ENCODE measurements at places on chromosomes 5 and 9.

GRCh38 chr5:76363352-76364225 lies 39.5 kb upstream of the IQGAP2 start:
- DNase-seq = no peak

GRCh38 chr5:54226215-54226614 lies 84.2 kb downstream of the ARL15 start:
- no peak for DNase-seq

- DNase-seq = no peak
Measured at GRCh38 chr5:106720367-106720766, 950.4 kb downstream of the EFNA5 start.

GRCh38 chr5:138809391-138809790 lies 56.2 kb downstream of the CTNNA1 start:
- DNase-seq = no peak

- no peak for DNase-seq
Measured at GRCh38 chr9:87671478-87671877, 54.4 kb upstream of the CTSL start.

GRCh38 chr9:134895908-134896833 lies 15.6 kb downstream of the FCN2 start:
- DNase-seq = no peak

DNA sequence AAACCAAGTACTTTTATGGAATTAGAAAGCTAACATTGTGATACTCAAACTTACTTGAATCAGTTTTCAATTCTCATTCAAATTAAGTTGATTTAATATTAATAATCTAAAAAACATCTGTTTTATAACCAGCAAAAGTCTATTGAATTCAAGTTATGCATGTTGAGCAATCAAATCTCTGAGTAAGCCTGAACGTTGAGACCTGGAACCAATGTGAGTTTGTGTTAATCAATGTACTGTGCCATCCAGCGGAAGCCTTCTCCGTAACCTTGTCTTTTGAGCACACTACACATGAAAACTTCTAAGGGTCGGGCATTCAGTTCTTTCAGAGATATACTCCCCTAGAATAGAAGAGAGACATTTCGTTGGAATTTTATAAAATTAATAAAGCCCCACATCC lies 25.9 kb downstream of the SAR1B start:
- DNase-seq = no peak

- DNase-seq = no peak
Measured at GRCh38 chr5:128338649-128339048, 199.4 kb downstream of the FBN2 start.

DNA sequence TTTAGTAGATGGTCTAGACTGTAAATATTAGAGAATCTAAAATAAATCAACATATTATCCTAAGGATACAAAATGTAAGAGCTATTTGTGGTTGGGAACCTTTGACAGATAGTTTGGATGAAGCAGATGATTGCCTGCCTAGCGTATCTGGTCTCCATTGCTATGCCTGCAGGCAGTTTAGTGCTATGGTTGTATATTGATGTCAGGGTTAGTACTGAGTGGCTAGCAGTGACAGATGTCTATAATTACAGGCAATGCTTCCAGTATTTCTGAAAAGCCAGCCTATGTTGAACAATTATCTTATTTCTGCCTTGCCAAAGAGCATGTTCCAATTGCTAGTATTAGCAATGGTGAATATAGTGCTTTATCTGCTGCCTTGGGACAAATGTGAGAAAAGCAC lies 151.3 kb upstream of the TLX3 start:
- no peak for DNase-seq

- DNase-seq = no peak
Measured at GRCh38 chr5:25393256-25393655, 748.5 kb upstream of the CDH10 start.

- no peak for DNase-seq
Measured at GRCh38 chr9:136011703-136012496, 50.7 kb upstream of the UBAC1 start.

- no peak for DNase-seq
Measured at GRCh38 chr5:763998-764781, 20.3 kb downstream of the ZDHHC11B start.

DNA sequence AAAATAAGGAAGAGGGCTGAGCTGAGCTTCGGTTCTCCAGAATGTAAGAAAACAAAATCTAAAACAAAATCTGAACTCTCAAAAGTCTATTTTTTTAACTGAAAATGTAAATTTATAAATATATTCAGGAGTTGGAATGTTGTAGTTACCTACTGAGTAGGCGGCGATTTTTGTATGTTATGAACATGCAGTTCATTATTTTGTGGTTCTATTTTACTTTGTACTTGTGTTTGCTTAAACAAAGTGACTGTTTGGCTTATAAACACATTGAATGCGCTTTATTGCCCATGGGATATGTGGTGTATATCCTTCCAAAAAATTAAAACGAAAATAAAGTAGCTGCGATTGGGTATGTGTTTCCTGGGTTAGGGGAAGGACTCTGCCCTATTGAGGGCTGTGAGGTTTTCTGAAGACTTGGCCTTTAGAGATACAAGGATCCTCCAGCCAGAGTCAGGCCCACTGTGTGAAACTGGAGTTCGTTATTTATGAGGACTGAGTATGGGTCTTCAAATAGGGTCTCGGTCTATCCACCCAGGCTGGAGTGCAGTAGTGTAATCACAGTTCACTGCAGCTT lies 3.8 kb downstream of the EGR1 start:
- no peak for DNase-seq

- peak; percentile 39 for DNase-seq
Measured at GRCh38 chr5:36685631-36686288, 79.4 kb downstream of the SLC1A3 start.

- DNase-seq = no peak
Measured at GRCh38 chr9:19375538-19375937, 4.5 kb downstream of the RPS6 start.

GRCh38 chr9:133591116-133591910 lies 17.9 kb downstream of the FAM163B start:
- no peak for DNase-seq

DNA sequence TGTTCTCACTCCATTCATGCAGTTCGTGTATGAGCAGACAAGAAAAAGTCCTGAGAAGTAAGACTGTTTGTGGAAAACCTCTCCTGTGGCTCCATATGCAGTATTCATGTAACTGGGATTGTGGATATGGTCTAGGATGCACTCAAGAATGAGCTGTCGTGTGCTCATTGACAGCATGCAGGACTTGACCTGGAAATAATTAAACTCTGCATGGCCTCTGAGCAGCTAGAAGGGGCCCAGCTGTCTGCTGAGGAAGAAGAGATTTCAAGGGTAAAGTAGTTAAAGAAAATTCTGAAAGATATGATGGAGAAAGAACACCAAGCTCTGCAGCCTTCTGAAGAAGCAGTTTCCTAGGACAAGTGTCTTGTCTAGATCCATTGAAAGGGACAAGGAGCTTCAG lies 89.4 kb downstream of the KCTD16 start:
- DNase-seq = no peak

- DNase-seq = no peak
Measured at GRCh38 chr5:27316271-27316650, 277.9 kb upstream of the CDH9 start.

- DNase-seq = no peak
Measured at GRCh38 chr5:141758310-141758998, 76.4 kb upstream of the ARAP3 start.

GRCh38 chr5:1512541-1513291 lies 11.0 kb downstream of the LPCAT1 start:
- peak; percentile 89 for DNase-seq

DNA sequence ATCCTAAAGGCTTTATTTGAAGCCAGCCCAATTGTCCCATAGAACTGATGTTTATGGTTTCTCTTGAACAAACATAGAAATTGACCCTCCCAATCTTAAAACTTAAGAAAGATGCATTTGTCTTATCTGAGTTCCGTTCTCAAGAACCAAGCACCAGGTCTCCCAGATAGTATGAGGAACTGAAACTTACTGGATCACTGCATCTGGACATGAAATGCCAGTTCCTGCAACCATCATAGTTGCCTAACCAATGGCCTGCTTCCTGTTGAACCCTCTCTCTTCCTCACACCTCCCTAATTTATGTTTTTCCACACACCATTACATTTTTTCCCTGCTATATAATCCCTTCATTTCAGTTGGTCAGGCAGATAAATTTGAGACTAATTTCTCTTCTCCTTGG lies 478.9 kb downstream of the HTR1A start:
- no peak for DNase-seq

- DNase-seq = peak; percentile 45
Measured at GRCh38 chr9:112115970-112116753, 58.9 kb downstream of the SUSD1 start.

DNA sequence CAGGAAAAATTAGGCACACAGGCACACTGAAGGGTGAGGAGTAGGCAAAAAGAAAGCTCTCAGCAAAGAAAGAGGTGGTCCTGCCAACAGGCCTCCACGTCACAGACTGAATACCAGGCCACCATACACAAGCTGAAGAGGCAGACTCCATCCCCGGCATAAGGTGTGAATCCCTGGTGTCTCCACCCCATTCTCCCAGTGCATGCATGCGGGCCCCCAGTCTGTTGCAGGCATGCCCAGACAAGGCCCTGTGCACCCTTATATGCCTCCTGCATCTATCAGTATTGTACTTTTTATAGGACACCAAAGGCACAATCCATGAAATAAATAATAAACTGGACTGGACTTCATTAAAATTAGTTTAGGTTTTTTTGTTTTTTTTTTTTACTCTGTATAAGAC lies 73.1 kb downstream of the RGMB start:
- no peak for DNase-seq

- no peak for DNase-seq
Measured at GRCh38 chr5:124451721-124452383, 294.6 kb downstream of the ZNF608 start.

- peak; percentile 16 for DNase-seq
Measured at GRCh38 chr5:45696206-45696836, at the start of gene HCN1. TSS of gene HCN1 (minus strand) at chr5:45696380.

DNA sequence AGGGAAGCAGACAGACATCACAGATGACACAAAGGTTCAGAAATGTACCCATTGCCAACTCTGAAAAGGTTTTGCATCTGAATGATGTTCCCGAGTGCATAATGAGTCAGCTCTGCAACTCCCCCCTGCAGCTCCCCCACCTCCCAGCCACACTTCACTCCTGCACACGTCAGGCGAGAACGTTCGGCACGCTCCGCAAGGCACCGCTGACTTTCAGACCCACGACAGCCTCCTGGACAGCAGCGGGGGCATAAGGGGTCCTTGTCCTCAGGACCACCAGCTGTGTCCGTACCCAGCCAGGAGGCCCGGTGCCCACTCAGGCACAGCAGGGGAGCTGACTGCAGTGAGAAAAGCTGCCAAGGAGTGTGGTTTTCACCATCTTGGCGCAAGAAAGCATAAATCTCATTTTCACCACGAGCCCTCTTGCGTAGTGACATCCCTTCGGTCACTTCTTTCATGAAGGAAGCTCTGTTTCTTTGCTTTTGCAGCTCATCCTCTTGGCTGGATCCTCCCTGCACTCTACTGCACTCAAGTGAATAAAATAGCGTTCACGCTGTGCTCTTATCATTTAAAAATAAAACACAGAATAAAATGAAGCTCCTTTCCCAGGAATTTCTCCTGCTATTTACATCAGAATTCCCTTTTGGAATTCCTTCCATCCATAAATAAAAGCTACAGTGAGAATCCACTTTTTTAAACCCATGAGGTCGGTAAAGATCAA lies 9.9 kb downstream of the GFPT2 start:
- DNase-seq = no peak

DNA sequence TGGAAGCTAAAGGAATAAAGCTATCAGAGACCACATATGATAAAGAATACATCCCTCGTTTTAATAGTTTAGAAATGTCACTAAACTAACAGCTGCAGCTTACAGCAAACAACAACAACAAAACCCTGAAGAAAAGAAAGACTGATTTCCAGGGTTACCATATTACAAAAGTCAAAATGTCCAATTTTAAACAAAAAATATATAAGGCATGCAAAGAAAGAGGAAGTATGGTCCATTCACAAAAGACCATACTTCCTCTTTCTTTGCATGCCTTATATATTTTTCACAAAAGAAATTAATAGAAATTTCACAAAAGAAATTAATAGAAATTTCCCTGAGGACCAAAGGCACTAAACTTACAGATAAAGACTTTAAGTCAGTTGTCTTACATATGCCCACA lies 354.2 kb downstream of the ARL15 start:
- no peak for DNase-seq

Measured in MM.1S (cell line).